ENCODE measurements at places on chromosomes 3 and 15.
A peak's percentile ranks its signal among the peaks of the same experiment; 100 is the strongest.

DNA sequence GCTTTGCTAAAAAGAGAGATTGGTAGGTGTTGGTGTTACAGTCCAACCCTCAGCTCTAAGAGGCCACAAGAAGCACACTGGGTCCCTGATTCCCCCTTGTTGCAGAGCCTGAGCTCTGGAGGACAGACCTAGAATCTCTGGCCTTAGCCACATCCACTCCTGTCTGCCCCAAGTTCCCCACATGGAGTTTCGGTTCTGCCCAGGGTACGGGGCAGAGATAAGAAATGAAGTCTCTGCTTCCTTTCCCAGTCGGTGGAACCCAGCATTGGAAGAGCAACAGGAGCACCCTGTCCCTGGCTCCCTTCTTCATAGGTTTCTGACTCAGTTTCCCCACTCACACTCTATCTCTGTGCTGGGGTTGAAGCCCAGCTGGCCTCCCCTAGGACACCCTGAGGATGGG lies 13.2 kb downstream of the PRR23E start:
- no peak for DNase-seq

GRCh38 chr15:26242565-26243071 lies 379.5 kb upstream of the ATP10A start:
- no peak for DNase-seq

GRCh38 chr3:120350401-120350941 lies 1.3 kb upstream of the LRRC58 start:
- peak; percentile 64 for DNase-seq

- DNase-seq = no peak
These were observed 223.8 kb upstream of the PRICKLE2 start for GRCh38 chr3:64449026-64449425.

DNA sequence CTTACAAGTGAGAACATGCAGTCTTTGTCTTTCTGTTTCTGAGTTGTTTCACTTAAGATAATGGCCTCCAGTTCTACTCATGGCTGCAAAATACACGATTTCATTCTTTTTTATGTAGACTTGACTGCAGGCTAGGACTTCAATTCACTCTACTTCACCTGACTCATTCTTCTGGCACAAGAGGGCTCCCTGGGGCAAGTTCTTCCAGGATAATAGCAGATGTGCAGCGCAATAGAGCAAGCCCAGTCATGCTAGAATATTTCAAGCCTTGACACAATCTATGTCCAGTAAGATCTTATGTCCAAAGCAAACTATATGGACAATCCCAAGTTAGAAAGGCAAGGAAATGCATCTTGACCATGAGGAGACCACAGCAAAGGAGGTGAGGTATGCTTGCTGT lies 211.7 kb upstream of the GADL1 start:
- no peak for DNase-seq

GRCh38 chr3:133137042-133137996 lies 99.1 kb downstream of the TMEM108 start:
- DNase-seq = no peak

Data from hematopoietic multipotent progenitor cell treated with erythropoietin and hydrocortisone succinate and interleukin-3 and kit ligand, for 6 days (in vitro differentiated cells).